ENCODE measurements at places on chromosomes 13 and 19.

- DNase-seq: no peak
These were observed 2.6 kb upstream of the TIMM13 start for GRCh38 chr19:2429917-2430535.

DNA sequence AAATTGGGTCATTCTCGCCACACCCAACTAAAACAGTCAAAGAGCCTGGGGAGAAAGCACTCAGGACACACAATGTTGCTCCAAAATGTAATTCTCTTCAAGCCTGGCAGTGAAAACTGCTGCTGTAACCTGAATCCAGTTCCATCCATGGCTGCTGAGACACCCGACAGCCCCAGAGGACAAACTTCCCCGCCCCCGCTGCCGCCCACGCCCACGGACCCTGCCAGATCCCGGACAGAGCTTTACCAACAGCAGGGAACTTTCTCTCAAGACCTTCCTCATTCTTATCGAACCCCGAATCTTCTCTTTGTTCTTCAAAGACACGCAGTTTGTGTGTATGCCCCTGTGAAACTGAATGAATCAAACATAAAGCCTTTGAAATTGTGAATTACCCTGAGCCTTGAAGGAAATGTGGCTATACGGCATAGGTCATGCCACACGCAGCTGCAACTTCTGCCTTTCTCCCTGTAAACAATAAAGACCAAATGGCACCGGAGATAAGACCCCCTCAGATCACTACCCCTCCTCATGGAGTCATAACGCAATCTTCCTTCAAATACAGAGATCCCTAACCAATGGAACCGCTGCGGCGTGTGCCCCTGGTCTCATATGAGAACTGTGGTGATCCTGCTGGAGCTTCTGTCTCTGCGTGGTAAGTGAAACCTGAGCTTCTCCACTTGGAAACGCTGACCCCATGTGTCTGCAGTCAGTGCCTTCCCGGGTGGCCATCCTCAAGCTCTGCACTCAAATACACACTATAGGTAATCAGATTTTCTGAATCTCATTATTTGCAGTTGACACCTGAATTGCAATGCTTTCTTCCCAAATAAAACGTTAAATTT, 4.8 kb upstream of the LAMP1 start:
- DNase-seq: no peak

DNA sequence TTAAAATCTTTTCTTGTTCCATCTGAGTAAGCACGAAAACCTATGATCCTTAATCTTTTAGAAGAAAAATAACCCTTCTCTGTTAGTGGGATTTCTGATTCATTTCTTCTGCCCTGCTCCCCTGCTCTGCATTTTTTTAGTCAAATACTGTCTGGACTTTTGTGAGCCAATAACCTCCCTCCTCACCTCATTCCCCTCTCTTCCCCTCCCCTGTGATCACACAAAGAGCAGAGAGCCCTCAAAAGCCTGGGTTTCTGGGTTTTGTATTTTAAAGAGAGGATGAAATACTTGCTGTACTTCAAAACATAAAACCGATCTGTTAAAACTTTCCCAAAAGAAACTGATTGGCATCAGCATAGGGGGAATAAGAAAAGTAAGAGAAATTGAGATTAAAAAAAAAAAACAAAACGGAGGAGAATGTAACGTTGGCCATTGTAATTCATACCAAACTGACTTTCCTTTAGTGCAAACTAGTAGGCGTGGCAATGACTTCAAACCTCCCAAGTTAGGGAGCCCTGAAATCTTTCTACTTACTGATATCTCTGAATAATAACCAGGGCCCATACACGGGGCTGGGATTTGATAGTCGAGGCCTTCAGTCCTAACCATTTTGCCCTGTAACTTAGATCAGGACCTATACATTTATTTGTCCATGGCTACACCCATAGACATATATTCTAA, 232.9 kb downstream of the TM9SF2 start:
- DNase-seq: no peak

- peak; percentile 31 for DNase-seq
These were observed 9.7 kb downstream of the DEDD2 start for GRCh38 chr19:42207767-42208271.

DNA sequence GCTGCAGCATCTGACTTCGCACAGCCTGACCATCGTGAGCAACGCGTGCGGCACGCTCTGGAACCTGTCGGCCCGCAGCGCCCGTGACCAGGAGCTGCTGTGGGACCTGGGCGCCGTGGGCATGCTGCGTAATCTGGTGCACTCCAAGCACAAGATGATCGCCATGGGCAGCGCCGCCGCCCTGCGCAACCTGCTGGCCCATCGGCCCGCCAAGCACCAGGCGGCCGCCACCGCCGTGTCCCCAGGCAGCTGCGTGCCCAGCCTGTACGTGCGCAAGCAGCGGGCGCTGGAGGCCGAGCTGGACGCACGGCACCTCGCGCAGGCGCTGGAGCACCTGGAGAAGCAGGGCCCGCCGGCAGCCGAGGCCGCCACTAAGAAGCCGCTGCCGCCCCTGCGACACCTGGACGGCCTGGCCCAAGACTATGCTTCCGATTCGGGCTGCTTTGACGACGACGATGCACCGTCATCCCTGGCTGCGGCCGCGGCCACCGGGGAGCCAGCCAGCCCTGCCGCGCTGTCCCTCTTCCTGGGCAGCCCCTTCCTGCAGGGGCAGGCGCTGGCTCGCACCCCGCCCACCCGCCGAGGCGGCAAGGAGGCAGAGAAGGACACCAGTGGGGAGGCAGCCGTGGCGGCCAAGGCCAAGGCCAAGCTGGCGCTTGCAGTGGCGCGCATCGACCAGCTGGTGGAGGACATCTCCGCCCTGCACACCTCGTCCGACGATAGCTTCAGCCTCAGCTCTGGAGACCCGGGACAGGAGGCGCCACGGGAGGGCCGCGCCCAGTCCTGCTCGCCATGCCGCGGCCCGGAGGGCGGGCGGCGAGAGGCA, 13.6 kb downstream of the C19orf25 start:
- no peak for DNase-seq

GRCh38 chr19:41895745-41896580, 13.0 kb downstream of the ARHGEF1 start:
- no peak for DNase-seq

DNA sequence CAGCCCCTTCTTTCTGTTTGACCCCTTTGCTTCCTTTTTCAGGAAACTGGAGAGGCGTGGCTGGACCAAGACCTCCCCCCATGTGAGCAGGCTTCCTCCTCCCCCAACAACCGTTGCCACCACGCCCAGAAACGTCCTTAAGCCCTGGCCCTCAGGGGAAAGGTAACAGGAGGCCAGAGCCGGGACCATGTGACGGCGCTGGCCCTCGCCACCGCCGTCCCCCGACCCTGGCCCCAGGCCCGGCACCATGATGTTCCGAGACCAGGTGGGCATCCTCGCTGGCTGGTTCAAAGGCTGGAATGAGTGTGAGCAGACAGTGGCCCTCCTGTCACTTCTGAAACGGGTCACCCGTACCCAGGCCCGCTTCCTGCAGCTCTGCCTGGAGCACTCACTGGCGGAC, 14.4 kb downstream of the SAMD4B start:
- DNase-seq: no peak

DNA sequence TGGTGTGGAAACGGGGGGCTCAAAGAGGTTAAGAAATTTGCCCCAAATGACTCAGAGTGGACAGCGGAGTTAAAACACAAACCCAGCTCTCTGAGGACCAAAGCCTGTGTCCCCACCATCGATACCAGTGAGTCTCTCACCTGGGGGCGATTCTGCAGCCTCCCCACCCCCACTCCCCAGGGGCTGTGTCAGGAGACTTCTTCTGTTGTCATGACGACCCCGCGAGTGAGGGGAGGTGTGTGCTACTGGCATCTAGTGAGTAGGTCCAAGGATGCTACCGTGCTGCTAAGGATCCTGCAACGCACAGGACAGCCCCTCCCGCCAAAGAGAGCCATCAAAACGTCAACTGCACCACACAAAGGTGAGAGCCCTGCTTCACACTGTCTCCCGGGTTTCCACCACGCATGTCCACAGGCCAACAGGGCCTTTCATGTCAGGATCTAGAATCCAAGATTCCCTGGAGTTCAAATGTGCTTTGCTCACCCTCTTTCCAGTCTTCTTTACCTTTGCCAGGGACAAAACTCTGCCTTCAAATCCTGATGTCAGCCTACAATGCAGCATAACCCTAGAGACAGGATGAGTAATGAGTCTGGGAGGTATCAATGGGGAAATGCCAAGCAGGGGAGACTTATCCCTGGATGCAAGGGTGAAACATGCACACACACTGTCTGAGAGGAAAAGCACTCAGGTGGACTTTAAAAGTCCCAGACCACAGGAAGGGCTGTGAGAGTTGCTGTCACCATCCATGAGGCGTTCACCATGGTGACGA, 3.9 kb downstream of the RANBP3 start:
- no peak for DNase-seq

- no peak for DNase-seq
These were observed 104.5 kb downstream of the URI1 start for GRCh38 chr19:30046522-30046921.

GRCh38 chr13:22278336-22278929, 607.6 kb downstream of the FGF9 start:
- no peak for DNase-seq

DNA sequence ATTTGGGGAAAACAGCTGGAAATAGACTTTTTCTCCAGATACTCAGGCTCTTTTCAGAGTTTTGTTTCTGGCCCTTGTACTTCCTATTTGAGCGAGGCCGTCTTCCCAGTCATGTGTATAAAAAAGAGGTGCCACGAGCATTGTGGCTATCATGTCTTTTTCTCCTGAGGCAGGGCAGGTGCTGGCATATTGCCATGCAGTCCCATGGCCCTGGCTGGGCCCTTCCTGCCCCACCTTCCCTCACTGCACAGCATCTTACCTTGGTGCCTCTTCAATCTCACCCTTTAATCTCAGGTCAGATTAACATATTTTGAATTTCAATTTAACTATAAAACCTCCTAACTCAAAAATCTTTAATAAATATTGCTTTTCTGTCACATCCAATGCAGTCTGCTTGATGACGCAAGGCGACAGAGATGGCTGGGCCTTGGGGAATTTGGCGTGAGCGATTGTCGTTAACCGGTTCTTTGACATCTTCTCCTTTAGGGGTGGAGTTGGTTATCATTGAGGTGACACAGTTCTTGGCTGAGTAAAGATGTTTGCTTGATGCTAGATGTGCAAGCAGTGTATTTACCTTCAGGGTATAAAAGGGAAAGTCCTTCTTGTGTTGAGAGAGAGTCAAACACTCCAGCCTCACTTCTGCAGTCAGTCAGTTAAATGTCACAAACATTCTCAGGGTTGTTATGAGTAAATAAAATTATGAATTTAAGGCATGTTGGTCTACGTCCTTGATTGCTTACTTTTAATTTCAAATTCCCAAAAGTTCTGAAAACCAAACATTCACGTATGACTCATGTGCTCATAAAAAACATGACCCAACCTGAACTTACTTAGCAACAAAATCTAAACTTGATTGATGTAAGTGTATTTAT, 289.9 kb downstream of the MYO16 start:
- DNase-seq: no peak

- no peak for DNase-seq
These were observed 7.9 kb upstream of the KLK8 start for GRCh38 chr19:51009061-51009891.

GRCh38 chr13:85377783-85378182, 421.4 kb downstream of the SLITRK6 start:
- no peak for DNase-seq

- no peak for DNase-seq
These were observed 9.6 kb upstream of the MAMSTR start for GRCh38 chr19:48728911-48729664.

DNA sequence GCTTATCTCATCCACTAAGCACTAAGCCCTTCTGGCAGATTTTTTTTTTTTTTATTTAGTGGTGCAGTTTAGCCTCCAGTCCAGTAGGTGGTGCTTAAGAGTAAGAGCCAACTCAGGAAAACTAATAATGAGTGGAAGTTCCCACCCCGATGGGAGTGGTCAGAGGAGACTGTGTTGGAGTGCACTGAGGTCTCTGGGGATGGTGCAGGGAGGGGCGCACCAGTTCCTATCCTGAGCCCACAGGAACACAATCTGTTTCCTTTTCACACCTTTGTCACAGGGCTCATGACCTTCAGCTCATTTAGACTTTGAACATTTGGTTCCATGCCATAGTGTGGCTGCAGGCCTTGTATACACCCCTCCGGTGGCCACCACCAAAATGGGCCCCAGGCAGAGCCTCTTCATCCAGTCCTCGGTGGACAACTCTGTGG, 367.4 kb downstream of the SPRY2 start:
- no peak for DNase-seq

GRCh38 chr13:26221399-26221720, 754 bp downstream of the RNF6 start:
- DNase-seq: no peak

- no peak for DNase-seq
These were observed at the start of gene MADCAM1 for GRCh38 chr19:496112-496665. Gene MADCAM1, plus strand, starts transcription at chr19:496486. Its CDS starts 14 bp downstream, at chr19:496500.

DNA sequence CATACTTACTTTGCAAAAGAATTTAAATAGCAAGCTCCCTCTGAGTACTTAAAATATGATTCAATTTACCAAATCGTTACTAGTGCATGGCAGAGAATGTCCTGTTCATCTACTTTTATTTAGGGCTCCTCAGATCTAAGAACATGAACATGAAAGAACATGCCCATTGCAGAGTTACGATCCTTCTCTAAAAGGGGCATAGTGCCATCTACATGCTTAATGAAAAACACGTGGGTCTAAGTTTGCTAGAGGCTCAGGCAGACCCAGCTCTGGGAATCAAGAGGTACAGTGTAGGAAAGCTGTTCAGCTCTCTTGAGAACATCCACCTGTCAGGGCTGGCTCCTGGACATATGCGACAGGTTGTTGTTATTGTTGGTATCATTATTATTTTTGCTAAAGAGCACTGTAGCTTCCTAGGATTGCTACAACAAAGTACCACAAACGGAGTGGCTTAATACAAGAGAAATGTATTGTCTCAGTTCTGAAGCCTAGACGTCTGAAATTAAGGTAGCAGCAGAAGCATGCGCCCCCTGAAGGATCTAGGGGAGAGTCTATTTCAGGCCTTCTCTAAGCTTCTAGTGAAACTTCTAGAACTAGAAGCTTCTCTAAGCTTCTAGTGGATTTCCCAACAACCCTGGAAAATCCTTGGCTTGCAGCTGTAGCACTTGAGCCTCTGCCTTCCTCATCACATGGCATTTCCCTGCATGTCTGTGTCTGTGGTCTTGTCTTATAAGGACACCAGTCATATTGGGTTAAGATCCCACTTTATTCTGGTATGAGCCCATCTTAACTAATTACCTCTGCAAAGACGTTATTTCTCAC, 133.9 kb downstream of the DCT start:
- DNase-seq: no peak

DNA sequence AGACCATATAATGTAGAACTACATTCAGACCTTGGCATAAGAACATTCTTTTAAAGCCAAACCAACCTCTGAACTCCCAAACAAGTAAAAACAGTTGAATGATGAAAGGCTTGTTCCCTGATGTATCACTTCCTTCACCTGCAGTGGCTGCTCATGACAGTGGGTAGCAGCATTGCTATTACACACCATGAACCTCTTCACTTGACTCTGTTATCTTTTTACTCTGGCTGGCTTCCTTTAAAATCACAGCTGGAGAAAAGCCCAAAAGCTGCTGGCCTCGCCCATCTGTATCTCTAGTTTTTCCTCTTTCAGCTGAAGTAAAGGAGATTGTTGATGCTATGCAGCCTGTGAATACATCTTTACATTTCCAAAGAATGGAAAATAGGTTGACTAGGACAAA, 22.6 kb downstream of the THSD1 start:
- DNase-seq: no peak

GRCh38 chr19:5803752-5804515, 933 bp upstream of the NRTN start:
- peak; percentile 40 for DNase-seq

GRCh38 chr13:76307142-76307541, 579.1 kb downstream of the KCTD12 start:
- DNase-seq: peak; percentile 54
